ENCODE measurements at places on chromosomes 16 and 17.
A peak's percentile ranks its signal among the peaks of the same experiment; 100 is the strongest.

GRCh38 chr16:87076950-87077749, 240.0 kb downstream of the C16orf95 start:
- DNase-seq: peak; percentile 89

DNA sequence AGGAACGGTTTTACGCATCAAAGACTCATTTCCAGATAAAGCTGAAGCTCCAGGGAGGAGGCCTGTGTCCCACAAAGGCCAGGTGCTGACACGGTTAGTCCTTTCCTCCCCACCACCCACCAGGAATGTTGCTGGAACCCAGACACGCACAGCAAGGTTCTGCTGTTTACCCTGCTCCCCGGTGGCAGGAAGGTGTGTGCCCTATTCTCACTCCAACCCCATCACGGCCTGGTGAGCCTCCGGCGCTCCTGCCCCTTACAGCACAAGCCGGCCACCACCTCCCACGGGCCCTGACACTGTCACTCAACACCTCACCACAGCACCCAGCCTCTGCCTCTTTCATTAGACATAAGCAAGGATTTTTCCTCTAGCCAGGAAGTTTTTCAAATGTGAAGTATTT, 47.8 kb downstream of the ANKRD11 start:
- DNase-seq: no peak

GRCh38 chr17:36793976-36794375, 143.3 kb upstream of the LHX1 start:
- DNase-seq: no peak

DNA sequence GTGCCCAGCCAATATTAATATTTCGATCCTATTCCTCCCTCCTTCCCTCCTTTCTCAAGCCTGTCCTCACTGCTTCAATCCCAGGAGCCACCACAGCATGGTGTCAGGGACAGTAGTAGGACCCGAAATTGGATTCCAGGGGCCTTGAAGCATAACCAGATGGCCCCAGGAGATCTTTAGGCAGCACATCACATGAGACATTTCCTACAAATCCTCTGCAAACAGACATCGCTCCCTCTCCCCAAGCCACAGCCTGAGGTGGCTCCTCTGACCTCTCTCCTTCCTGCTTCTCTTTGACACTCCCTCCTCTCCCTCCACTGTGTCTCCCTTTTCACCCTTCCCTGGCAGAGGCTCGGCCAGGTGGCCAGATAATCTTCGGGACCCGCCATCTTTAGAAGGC, 76.6 kb downstream of the BMERB1 start:
- no peak for DNase-seq

- no peak for DNase-seq
Observed at GRCh38 chr17:47644324-47644723, 5.4 kb upstream of the KPNB1 start.

DNA sequence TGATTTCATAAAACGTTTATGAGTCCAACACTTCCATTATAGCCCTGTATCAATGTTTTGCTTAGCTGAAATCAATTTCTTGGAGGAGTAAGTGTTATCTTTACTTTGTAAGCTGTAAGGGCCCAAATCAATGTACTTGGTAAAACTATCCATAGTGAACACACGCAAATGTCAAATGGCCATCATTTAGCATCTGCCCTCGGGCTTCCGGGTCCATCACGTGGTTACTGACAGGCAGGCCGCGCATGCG, 687 bp upstream of the NARF start:
- DNase-seq: no peak

- no peak for DNase-seq
Observed at GRCh38 chr16:1790611-1791255, 2.8 kb downstream of the IGFALS start.

Data from Karpas-422 (cell line).